ENCODE measurements at places on chromosomes 6 and 20.

- no peak for DNase-seq
Measured at GRCh38 chr6:48733581-48733980, 622.6 kb upstream of the PTCHD4 start.

- DNase-seq: no peak
Measured at GRCh38 chr20:31830406-31830981, 11.3 kb downstream of the MYLK2 start.

DNA sequence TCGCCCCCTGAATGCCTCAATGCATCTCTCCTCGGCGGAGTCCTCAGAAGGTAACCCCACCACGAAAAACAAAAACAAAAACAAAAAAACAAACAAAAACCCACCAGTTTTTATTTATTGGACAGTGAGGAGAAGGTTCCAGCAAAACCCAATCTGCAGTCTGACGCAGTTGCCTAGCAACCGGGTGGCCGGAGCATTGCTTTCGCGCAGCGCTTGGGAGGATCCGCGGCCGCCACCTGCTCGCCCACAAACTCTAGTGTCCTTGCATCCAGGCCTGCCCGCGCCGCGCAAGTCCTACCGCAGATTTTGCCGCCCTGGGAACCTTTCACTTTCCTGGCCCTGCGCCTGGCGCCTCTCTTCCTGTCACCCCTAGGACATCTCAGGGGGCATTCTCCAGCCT is 17.6 kb downstream of the TFAP2B start:
- DNase-seq: no peak

DNA sequence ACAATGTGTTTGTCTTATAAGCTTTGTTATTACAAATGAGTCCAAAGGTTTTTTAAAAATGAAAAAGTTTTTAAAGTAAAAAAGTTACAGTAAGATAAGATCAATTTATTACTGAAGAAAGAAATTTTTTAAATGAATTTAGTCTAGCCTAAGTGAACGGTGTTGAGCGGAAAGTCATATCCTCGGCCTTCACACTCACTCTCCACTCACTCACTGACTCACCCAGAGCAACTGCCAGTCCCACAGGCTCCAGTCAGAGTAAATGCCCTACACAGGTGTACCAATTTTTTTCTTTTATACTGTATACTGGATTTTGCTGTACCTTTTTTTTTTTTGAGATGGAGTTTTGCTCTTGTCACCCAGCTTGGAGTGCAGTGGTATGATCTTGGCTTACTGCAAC is 42.7 kb upstream of the AGPAT4 start:
- DNase-seq: no peak

- DNase-seq: no peak
Measured at GRCh38 chr6:151216804-151217203, 23.0 kb upstream of the AKAP12 start.

DNA sequence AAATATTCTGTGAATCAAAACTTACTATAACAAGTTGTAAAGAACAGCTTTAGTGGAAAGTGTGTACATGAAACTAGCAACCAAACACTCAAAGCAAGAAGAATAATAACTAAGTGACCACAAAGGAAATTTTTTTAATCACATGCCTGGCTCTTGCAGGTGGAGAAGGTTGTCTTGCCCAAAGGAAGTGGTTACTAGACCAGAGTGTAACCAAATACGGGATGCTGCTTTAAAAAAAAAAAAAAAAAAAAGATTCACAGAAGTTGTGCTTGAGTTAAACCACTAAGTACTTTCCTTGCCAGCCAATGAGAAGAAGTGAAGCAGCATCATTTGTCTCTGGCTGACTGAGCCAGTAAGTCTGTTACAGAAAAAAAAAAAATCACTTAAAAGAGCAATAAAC is 19.1 kb upstream of the HLA-DQB1 start:
- no peak for DNase-seq

DNA sequence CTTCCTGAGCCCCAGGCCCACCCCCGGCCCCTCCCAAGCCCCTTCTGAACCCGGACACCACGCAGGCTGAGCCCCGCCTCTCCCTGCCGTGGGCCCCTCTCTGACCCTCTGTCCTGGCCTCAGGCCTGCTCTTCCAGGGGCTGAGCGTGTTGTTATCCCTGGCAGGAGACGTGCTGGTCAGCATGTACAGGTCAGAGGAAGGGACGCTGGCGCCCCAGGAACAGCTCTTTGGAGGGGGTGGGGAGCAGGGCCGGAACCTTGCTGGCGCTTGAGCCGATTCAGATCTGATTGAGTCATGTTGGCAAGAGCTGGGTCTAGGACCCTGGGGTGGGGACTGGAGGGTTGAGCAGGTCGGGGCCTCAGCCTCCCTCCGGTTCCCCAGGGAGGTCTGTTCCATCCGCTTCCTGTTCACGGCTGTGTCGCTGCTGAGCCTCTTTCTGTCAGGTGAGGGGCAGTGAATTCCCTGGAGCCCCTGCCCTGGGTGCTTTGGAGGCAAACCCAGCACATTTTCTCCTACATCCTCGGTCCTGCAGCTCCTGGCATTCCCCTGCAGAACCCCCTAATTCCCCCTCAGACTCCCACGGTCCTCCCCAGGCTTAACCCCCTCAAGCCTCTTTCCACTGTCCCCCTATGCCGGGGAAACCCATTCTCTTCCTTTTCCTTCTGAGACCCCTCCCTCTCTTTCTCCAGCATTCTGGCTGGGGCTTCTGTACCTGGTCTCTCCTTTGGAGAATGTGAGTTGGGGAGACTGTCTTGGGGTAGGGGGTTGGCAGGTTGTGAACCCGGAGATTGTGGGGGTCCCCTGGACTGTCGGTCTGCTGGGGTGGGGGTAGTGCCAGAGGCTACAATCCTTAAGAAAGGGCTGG is 2.0 kb downstream of the SPAG4 start:
- no peak for DNase-seq

DNA sequence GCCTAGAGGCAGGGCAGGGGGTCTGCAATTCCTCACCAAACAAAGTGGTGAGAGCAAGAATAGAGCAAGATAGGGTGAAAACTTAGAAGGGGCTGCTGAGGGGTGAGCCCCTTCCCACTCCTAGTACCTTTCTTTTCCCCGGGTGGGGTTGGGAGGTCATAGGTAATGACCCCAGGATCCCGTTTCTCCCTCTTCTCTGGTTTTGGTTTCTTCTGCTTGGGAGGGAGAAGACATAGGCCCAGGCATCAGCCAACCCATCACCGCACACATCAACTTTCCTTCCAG is 3.5 kb downstream of the VARS1 start:
- no peak for DNase-seq

DNA sequence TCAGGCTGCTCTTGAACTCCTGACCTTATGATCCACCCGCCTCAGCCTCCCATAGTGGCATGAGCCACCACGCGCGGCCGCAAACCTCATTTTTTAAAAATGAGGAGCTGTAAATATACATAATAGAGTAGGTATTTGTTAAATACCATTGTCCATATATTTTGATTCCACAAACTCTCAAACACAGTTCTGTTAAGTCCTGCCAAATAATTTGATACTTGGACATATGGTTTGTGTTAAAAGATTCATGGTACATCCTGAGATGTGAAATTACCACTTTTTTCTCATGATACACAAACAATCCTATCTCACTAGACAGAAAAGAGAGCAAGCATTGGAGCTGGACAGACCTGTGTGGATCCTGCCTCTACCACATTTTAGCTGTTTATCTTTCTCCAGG is 334.1 kb upstream of the KCNQ5 start:
- DNase-seq: no peak

- no peak for DNase-seq
Measured at GRCh38 chr6:136031982-136032381, 180.5 kb downstream of the PDE7B start.

DNA sequence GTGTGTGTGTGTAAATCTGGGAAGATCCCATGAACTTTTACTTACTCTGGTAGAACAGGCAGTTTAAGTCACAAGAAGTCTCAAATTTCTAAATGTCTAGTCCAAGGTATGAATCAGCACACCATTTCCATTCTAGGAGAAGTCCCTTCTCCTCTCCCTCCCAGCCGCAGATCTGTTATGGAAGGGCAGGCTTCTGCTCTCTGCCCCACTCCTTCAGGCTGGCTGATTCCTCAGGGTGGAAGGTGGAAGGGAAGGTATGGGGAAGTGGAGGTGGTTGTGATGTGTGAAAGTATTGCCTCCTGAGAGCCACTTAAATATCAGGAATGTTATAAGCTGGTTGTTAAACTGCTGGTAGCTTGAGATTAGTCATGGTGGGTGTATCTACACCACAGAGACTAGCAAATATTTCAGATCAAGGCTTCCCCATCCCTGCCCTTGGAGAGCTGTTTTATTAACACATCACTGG is 44.5 kb upstream of the LAMA4 start:
- DNase-seq: no peak

DNA sequence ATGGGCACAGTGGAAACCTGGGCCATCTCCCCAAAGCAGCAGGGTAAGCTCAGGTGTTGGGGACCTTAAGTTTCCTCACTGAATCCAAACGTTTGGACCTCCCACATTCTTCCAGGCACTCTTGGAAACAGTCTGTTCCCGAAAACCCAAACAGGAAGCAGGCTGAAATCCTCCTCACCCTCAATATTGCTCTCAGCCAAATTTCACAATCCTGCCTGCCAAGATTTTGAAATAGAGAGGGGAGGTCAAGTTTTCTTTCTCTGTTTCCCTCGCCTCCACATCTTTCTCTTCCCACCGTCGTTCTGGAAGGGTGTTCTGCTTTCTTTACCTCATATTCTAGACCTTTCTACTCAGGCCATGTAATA is 392.0 kb upstream of the SASH1 start:
- DNase-seq: no peak

DNA sequence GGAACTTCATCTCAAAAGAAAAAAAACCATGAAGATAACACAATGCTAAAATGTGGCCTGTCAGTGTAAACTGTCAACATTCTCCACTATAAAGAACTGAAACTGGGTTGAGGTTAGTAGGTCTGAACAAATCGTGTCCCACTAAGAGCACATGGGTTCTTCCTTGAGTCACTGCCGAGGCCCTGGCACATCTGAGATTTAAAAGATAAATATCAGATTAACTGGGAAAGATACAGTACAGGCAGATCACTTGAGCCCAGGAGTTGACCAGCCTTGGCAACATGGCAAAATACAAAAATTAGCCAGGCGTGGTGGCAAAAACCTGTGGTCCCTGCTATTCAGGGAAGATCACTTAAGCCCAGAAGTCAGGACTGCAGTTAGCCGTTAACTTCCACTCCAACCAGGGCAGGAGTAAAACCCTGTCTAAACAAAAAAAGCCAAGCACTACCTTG is 5.6 kb downstream of the EEF1A1 start:
- DNase-seq: no peak

DNA sequence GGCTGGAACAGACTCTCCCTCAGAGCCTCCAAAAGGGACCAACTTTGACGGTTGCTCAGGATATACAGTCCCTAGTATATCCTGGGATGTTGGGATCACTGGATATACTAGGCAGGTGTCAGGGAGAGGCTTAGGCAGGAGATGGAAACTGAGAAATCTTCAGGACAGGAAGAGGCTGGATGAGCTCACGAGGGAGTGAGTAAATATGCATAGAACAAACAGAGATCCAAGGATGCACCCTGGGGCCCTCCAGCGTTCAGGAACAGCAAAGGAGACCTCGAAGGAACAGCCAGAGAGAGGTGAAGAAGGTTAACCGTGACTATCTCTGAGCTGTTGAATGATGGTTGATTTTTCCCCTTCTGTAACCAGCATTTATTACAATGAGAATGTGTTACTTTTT is 191.3 kb downstream of the BMP7 start:
- no peak for DNase-seq

GRCh38 chr6:2412731-2413130 is 167.3 kb upstream of the GMDS start:
- DNase-seq: no peak

- no peak for DNase-seq
Measured at GRCh38 chr20:56506103-56506502, 18.4 kb upstream of the FAM209A start.

DNA sequence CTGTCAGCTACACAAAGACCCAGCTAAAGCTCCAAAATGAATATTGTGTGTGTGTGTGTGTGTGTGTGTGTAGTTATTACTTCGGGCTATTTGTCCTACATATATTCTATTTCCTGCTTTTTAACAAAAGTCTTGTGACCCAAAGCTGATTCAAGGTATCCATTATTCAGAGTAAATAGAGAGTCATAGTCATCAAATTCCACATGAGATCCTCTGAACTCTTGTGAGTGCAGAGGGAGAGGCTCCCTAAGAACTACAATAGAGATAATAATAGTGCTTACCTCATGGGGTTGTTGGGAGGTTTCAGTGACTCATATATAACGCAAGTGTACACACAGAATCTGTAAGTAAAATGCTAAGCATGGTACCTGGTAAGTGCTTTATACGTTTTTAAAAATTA is 95.6 kb upstream of the SHLD1 start:
- no peak for DNase-seq

DNA sequence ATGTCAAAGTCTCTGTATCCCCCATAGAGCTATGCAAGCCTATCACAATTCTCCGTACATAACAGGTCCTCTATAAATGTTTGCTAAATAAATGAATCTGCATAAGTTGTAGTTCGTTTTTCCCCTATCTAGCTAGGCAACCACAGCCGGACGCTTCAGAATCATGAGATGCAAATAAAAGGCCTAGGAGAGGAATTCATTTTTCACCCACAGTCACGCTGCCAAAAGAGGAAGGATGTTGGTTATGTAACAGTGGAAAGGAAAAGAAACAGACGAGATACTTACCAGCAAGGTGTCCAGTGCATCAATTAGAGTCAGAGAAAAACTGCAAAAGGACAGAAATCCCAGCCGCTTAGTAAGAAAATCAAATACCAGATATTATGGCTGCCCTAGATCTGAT is 2.4 kb downstream of the EDEM2 start:
- no peak for DNase-seq

GRCh38 chr20:4227085-4227821 is 211.9 kb upstream of the RNF24 start:
- DNase-seq: no peak

DNA sequence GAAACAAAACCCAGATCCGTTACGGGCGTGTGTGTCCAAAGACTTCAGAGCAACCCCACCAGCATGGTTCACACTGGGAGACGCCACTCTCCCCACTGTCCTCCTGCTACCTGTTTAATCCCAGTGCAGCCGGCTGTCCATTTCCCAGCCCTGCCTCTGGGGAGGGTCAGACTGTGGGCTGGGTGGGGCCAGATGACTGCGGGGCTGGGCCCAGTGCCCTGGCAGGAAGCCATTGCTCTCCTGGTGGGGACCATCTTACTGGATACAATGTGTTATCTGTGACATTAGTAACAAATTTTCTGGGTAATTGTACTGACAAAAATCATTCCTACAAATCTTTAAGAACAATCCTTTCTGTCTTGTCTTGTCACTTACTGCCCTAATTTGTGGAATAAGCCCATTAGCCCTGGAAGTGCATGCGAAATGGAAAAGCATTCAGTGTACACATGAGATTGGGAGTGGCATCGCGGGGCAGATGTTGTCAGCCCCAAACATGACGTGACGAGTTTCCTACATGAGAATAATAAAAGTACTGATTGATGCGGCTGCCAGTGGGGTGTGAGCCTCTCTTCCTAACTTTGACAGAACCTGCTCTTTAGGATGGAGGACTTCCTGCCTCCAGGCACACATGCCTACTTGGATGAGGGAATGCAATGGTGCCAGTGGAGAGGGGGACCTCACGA is 37.9 kb upstream of the PCMTD2 start:
- DNase-seq: no peak

- no peak for DNase-seq
Measured at GRCh38 chr6:137967689-137968454, 100.8 kb downstream of the TNFAIP3 start.

GRCh38 chr6:79152269-79152737 is 74.2 kb upstream of the PHIP start:
- no peak for DNase-seq
